ENCODE measurements at places on chromosomes 7 and 10.

DNA sequence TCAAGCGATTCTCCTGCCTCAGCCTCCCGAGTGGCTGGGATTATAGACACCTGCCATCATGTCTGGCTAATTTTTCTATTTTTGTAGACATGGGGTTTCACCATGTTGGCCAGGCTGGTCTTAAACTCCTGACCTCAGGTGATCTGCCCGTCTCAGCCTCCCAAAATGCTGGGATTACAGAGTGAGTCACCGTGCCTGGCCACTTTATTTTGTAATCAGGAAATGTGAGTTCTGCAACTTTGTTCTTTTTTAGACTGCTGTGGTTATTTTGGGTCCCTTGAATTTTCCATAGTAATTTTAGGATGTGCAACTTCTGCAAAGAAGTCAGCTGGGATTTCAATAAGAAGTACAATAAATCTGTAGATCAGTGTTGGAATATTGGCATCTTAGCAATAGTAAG lies 96.8 kb downstream of the CYTH3 start:
- no peak for DNase-seq

DNA sequence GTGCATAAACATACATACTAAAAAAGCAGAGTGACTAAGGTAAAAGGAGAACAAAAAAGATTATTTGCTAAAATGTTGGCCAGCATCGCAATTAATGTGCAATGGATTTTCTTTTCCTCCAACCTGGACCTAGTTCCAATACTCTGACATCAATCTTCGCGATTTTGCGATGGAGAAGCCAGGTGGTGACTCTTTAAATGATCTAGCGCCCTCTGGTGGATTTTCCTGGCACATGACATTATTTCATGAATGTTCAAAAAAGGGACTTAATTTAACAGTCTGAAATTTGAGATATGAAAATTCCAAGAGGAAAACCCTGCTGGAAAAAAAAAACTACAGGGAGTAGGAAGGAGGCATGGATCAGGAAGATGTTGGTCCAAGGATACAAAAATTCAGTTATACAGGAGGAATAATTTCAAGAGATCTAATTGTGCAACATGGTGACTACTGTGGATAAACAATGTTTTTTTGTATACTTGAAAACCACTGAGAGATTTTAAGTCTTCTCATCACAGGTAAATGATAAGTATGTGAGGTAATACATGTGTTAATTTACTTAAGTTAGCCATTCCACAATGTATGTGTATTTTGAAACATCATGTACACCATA lies 4.3 kb upstream of the KCNMA1 start:
- DNase-seq = peak; percentile 50

DNA sequence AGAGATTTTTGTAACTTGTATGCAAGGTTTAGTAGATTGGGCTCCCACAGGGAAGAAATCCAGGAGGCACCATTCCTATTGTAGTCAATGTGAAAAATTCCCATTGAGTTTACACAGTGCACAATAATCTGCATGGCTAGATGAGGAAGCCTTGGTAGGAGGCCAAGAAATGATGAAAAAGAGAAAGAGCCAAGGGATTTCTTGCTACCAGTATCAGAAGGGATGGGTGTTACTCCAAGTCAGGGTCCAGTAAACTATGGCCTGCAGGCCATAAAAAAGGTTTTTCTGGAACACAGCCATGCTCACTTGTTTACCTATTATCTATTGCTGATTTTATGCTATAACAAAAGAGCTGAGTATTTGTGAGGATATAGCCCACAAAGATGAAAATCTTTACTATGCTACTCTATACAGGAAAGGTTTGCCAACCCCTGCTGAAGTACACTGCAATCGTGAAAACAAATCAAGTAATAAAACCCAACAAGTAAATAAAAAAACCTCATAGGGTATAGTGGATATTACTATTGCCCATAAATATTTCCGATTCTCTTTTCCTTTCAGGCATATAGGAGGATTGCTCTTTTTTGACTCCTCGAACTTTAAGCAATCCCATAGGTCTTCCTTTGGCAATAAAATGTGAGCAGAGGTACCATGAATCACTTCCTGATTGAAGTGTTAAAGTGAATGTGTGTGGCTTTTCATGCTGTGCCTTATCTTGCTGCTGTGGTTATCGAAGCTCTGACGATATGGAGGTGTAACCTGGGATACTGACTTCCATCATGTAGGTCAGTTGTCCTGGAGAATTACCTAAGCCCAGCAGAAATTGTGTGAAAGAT lies 256.3 kb upstream of the MAGI2 start:
- DNase-seq = peak; percentile 8

- DNase-seq = no peak
These were observed 42.4 kb downstream of the PLCE1 start for GRCh38 chr10:94035982-94036765.

- peak; percentile 5 for DNase-seq
These were observed 98.4 kb downstream of the ADARB2 start for GRCh38 chr10:1638889-1639419.

DNA sequence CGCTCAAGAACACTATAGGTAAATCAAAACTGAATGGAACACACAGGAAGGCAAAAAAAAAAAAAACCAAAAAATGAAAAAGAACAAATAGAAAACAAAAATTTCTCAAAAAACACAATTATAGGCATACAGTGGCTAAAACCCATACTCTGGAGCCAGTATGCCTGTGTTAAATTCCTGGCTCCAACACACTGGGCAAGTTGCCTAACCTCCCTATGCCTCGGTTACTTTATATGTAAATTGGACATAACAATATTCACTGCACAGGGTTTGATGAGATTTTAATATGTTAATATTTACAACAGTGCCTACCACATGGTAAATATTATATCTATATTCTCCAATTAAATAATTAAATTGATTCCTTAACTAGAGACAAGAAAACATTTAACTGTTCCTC lies 217.1 kb downstream of the HTR7 start:
- DNase-seq = no peak

DNA sequence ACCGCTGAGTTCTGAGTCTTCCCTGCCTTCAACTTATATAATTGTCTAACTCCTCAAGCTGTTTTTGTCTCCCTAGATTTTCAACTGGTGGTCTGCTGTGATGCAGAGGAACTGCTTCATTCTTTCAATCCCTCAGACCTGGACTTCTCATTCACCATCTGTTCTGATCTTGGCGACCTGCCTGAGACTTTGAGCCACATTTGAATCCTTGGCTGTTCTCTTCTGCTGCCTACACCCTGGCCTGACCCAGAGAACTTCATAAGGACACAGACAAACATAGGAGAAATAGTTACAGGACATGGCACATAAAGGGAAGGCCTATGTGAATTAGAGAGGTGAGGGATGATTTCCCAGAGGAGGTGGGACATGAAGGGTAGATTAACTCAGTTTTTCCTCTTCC lies 326.7 kb downstream of the PTEN start:
- peak; percentile 12 for DNase-seq

DNA sequence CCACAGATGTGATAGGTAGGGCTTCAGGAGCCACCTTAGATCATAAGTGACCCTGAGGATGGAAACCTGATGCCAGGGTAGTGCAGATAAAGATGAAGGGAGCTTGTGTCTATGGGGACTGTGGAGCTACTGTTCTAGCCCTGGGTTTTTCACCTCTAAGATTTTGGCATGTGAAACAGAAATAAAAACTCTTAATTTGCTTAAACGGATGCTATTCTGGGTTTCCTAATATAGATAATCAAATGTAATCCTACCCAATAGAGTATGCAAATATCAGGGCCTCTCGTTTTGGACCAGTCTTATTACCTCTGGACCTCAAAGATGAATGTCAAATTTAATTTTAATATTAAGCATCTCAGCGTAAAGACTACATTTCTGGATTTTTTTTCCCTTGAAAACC lies 49.3 kb downstream of the ABCB4 start:
- no peak for DNase-seq

DNA sequence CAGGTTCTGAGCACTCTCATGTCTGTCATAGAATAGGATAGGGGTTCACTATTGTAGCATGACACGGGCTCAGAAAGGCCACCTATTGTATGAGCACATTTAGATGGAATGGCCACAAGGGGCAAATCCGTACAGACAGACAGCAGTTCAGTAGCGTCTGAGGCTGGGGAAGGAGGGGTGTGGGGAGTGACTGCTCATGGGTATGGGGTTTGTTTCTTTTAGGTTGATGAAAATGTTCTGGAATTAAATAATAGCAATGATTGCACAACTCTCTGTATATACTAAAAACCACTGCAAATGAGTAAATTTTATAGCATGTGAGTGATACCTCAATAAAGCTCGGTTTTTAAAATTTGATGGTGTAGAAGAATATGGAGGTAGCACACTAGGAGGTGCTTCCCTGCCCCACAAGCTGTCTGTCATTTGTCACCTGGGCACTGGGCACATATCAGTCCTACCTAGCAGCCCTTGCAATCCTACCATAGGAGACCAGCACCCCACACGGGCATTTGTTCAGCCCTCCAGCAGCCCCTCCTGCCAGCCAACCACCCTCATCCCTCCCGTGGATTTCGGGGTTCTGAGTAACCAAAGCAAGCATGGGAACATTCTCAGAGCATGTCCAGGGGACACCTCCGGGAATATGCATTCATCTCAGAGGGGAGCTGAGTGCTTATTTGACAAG lies 35.2 kb downstream of the KCNMA1 start:
- no peak for DNase-seq

DNA sequence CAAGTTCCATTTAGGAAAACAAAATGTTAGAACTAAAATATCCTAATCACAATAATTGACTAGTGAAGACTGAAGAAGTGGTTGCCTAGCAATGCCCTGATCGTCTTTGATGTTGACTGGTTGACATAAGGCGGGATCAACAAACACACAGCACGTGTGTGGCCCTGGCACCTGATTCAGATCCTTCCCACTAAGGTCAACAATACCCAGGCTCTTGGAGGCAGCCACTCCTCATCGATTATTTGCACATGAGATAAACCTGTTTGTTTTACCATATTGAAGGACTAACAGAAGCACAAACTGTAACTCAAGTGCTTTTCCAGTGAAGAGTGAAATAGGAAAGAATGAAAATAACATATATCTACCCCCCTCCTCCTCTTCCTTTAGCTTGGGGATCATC lies 15.6 kb downstream of the FANK1 start:
- peak; percentile 69 for DNase-seq

DNA sequence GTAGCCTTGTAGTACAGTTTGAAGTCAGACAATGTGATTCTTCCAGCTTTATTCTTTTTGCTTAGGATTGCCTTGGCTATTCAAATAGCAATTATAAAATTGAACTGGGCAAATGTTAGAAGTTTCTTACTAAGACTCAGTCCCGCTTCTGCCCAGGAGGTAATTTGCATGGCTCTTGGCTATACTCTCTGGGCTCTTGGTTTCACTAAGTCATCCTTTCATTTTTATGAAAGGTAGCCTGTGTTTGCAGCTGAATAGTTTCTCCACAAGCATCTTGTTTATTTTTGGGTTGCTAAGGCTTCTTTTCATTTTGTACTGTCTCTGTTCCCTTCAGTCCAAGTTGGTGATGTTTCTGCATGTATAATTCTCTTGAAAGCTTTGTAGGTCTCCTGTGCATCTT lies 340.6 kb downstream of the SH2D4B start:
- no peak for DNase-seq

GRCh38 chr10:14547816-14548215 lies 217.1 kb upstream of the FRMD4A start:
- no peak for DNase-seq

DNA sequence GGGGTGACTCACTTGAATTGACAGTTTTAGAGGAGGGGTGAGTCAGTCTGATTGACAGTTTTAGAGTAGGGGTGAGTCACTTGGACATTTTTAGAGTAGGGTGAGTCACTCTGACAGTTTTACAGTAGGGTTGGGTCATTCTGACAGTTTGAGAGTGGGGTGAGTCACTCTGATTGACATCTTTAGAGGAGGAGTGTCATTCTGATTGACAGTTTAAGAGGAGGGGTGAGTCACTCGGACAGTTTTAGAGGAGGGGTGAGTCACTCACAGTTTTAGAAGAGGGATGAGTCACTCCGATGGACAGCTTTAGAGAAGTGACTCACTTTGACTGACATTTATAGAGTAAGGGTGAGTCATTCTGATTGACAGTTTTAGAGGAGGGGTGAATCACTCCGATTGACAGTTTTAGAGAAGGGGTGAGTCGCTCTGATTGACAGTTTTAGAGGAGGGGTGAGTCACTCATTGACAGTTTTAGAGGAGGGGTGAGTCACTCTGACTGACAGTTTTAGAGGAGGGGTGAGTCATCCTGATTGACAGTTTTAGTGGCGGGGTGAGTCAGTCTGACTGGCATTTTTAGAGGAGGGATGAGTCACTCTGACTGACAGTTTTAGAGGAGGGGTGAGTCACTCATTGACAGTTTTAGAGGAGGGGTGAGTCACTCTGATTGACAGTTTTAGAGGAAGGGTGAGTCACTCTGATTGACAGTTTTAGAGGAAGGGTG lies 595.9 kb downstream of the DNAJB6 start:
- DNase-seq = no peak

DNA sequence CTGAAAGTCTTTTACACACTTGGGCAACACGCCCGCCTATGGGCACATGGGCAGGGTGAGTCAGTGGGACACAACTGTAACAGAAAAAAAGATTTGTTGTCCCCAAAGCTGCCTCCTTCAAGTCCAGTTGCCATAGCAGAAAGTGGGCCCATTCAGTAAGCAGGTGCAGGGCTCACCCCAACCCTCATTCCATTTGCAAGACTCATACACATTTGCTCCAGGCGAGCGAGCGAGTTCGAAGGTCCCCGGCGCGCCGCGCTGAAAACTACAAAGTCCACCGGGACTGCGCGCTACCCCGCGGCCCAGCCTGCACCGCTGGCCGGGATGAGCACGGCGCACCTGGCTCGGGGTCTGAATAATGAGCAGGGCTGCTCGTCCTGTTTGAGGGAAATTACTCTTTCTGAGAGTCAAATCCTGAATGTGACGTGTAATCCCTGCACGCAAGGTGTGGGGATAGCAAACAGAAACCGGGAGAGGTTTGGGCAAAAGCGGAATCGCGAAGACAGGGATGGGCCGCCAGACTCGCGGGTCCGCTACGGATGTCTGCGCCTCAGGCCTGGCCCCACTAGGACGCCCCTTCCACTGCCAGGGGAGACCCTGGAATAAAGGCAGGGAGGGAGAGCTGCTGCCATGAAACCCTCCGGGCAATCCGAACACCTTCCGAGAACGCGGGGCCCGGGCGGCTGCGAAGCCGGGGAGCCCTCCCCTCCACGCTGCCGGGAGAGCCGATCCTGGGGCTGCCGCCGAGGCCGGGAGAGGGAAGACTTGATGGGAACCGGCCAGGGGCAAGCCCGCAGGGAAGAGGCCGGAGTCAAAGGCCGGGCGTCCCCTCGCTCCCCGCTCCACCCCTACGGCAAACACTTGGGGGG lies 982 bp downstream of the COBL start:
- peak; percentile 62 for DNase-seq
